ENCODE measurements at places on chromosomes 2 and 18. TPM values are rescaled to one million over a fixed set of nuclear protein-coding genes. Genes with fewer than 3 reads are reported as not detected.

DNA sequence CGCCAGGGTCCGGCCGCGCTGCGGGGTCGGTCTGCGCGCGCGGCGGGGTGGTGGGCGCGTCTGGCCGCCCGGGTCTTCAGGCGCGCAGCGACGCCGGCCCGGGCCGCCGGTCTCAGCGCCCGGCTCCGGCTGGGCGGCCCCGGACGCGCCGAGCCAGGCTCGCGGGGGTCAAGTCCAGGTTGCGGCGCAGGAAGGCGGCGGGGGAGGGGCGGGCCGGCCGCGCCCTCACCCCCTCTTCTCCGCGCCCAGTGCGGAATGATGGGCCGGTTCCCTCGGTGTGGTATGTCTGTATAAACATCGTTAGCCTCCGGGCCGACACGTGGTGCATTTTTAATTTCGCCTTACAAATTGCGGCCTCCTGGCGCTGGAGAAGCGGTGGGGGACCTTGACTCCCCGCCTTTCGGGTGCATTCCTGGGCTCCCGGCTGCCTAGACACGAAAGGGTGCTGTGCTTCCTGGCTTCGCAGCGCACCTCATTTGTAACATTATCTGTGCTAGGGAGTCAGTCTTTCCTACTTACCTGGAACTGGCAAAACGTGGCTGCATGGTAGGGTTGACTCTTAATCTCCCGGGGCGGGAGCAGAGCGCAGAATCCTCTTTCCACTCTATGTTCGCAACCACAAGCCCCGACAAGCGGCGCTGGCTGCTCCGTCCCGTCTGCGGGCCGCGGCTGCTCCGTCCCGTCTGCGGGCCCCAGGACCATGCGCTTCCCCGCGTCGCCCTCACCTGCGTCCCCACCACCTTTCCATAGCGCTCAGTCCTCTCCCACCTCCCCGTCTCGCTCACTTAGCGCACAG is 69.0 kb downstream of the CTAGE1 start:
- DNase-seq: peak; percentile 89

GRCh38 chr2:18213986-18214385 is 335.5 kb downstream of the KCNS3 start:
- DNase-seq: no peak

- DNase-seq: no peak
Observed at GRCh38 chr2:126754240-126755004, 98.5 kb downstream of the GYPC start.

PDE11A gene
- under 0.01 TPM for total RNA-seq

GRCh38 chr2:1817256-1818051 is 73.1 kb upstream of the PXDN start:
- peak; percentile 97 for DNase-seq

CPO gene
- 0.83 TPM for total RNA-seq

DNA sequence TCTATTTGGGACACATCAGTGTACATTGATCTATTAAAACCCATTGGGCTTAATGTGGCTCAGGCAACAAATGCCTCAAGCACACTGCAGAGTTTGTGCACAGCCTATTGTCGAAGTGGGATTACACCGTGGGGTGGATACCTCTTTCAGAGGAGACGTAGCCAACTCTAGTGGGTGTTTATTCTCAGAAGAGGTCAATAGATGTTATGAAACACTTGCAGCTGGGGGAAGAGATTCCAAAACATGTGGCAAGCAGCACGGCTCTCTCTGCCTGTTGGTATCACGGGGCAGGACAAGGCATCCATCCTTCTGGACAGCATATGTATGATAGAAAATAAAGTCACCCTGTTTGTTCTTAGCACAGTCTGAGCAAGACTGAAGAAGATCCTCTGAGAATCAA is 121.4 kb upstream of the COPS8 start:
- DNase-seq: no peak

GRCh38 chr2:234211797-234212196 is 161.3 kb downstream of the SPP2 start:
- no peak for DNase-seq

GRCh38 chr2:8939486-8940114 is 63.9 kb downstream of the MBOAT2 start:
- no peak for DNase-seq

GRCh38 chr2:140344838-140345237 is 1564.6 kb upstream of the NXPH2 start:
- DNase-seq: no peak

DNA sequence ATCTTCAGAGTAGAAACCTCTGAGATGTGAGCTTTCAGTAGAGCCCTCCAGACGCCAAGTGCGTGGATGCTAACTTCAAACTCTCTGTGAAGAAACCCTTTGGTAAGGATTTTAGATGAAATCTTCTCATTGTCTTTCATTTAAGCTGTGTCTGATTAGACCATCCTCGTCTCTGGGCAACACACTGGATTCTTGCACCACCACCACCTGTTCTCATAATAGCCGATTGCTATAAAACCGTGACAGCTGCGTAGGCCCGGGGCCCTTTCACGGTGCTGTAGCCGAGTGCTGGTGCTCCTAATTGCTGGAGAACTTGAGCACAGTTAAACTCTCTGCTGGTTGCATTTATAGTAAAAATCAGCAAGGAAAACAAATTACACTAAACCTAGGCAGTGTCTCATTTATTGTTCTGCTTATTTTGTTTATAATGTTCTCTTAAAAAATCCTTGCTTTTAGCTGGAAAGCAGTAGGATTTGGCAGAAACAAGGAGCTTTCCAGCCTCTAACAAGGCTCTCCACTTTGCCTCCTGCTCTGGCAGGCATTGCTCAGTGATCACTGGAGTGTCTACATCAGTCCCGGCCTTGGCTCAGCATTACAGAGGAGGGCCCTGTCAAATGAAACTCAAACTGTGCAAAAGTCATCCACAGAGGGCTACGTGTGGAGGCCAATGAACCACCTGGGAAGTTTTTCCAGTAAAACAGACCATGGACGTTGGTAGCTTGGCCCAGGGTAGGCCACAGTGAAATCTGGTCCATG is 40.9 kb upstream of the MBP start:
- no peak for DNase-seq

DNA sequence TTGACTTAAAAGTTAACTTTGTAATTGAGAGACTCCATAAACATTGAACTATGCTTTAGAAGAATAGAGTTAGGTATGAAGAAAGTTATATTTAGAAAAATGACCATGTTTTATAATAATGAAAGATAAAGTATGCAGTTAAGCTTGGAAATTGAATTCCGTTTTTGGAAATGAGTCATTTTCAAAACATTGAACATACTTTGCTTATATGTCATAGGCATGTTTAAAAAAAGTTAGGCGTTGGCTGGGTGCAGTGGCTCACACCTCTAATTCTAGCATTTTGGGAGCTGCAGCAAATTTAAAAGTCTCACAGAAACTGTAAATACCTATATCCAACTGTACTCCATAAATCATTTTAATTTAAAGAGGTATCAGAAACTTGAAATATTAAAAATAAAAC is 607.4 kb downstream of the CBLN2 start:
- no peak for DNase-seq

C1QL2 gene
- not detected for total RNA-seq

SERPINB3 gene
- total RNA-seq: not detected

- DNase-seq: no peak
Observed at GRCh38 chr2:227932403-227932802, 61.0 kb downstream of the DAW1 start.

DNA sequence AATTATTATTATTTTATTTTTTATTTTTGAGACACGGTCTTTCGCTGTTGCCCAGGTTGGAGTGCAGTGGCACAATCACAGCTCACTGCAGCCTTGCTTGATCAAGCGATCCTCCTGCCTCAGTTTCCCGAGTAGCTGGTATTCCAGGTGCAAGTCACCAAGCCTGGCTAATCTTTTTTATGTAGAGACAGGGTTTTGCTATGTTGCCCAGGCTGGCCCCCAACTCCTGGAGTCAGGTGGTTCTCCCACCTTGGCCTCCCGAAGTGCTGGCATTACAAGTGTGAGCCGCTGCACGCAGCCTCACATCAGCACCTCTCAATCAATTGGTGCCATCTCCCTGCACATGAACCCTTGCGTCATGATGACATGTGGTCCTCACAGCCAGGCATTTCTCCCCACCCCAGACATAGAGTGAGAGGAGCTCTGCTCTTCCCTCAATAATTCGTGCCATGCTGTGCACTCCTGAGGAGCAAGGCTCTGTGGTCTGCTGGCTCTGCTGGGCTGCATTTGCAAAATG is 5.9 kb downstream of the INPP5D start:
- no peak for DNase-seq

GRCh38 chr18:35808796-35809195 is 163.7 kb upstream of the RMP24 start:
- DNase-seq: no peak

LYPD6 gene
- 1.0 TPM for total RNA-seq

- no peak for DNase-seq
Observed at GRCh38 chr2:105989070-105989469, 205.0 kb downstream of the UXS1 start.

SCN3A gene
- 1.7 TPM for total RNA-seq

DNA sequence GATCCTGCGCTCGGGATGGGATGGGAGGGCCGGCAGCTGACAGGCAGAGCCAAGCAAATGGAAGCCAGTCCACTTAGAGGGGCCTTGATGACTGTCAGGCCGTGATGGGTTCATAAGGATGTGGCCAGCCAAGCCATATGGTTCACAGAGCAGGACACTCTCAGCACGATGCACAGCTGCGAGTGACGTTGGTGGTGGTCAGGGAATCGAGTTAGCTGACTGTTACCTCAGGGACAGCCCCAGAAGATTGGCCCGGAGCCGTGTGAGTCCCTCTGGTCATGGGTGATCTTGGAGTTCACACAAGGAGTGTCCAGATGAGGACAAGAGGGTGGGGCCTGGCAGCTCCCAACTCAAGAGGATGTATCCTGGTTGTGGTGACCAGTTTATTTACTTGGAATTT is 70.2 kb downstream of the TPGS2 start:
- DNase-seq: no peak

GAREM2 gene
- total RNA-seq: 2.5 TPM

GRCh38 chr2:5316001-5316490 is 376.1 kb upstream of the SOX11 start:
- no peak for DNase-seq

DNA sequence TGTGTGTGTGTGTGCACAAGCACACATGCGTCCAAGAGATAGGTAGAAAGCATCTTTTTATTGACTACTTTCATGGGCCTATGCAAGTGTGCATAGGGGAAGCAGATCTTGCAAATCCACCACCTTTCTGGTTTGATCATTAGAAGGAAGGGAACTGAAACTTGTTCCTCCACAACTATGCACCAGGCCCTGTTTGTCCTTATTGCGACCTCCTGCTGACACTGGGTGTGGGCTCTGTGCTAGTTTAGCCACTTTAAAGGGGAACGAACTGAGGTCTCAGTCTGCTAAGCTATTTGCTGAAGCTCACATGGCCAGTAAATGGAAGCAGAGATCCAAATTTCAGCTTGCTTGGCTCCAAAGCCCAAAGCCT is 32.1 kb upstream of the INSIG2 start:
- no peak for DNase-seq

GRCh38 chr2:237503201-237503600 is 16.1 kb downstream of the MLPH start:
- DNase-seq: no peak

DNA sequence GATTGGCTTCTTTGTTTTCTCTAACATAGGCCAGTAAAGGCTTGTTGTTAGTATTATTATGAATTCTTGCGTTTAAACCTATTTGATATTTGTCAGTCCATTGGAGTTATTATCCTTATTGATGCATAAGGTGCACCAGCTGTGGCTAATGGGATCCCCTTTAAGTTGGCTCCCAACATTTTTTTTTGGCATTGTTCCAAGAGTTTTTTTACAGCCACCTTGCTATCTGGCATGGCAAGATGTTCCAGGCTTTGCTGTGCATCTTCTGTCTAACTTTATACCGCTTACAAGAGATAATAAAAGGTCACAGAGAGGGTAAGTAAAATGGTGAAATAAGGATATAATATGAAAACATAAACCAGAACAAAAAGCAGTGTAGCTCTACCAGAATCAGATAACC is 157.5 kb upstream of the TACR1 start:
- no peak for DNase-seq

GRCh38 chr2:15752552-15753232 is 161.0 kb downstream of the DDX1 start:
- no peak for DNase-seq

- DNase-seq: no peak
Observed at GRCh38 chr2:145228506-145228905, 708.6 kb upstream of the ZEB2 start.

DNA sequence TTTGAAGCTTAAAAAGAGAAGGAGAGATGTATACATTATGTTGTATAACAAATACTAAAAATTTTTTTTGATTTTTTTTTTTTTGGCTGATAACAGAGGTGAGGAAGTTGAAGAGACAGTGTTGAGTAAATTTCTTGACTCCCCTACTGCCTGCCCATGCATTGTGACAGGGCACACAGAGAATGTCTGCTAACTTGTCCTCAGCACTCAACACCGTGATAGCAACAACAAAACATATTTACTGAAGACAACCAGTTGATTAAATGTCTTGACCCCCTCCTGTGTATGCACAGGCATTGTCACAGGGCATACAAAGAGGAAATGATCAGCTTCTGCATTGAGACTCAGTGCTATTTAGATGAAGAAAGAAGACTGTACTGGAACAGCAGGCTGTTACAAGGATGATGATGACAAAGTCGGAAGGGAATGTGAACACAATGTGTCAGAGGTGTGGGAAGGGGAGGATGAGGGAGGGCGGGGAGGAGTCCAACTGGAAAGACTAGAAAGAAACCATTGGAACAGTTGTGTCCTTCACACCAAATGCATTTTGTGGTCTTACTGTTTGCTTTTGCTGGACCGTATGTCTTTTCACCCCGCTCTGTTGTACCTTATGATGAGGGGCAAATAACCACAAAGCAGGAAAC is 89.5 kb downstream of the CERS6 start:
- DNase-seq: no peak

YIPF4 gene
- total RNA-seq: 18.7 TPM

DNA sequence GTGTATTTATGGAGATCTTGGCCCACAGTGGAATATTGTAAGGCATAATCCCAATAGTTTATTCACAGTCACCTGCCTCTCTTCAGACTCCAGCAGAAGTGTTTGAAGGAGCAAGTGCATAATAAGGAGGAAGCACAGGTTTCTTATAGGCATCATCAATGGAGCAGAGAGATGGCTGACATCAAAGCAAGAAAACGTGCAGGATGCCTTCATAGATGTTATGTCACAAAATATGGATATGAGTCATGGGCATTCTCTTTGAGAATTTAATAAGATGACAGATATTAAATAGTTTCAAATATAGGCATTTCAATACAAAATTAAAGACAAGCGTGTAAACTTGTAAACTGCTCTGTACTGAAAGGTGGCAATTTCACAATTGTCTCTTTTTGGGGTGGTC is 4.0 kb upstream of the RND3 start:
- no peak for DNase-seq

DNA sequence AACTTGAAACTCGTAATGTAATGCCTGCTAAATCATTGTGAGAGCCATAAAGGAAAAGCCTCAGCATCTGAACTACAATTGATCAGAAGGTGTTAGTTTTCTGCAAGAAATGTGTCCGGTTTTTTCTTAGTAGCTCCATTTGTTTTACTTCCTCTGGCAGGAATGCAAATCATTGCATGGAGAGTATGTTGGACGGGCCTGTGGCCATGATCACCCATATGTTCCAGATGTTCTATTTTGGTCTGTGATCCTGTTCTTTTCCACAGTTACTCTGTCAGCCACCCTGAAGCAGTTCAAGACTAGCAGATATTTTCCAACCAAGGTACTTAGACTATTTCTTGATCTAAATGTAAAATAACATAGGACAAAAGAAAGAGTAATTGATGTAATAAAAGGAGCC is 126.6 kb downstream of the DPP4 start:
- DNase-seq: no peak

GRCh38 chr2:152455738-152456137 is 120.8 kb downstream of the FMNL2 start:
- no peak for DNase-seq

- no peak for DNase-seq
Observed at GRCh38 chr2:84741182-84741822, 139.6 kb downstream of the TRABD2A start.

GRCh38 chr2:175228179-175228578 is 46.7 kb upstream of the ATP5MC3 start:
- DNase-seq: no peak
